ENCODE measurements at places on chromosomes 7 and 10.

DNA sequence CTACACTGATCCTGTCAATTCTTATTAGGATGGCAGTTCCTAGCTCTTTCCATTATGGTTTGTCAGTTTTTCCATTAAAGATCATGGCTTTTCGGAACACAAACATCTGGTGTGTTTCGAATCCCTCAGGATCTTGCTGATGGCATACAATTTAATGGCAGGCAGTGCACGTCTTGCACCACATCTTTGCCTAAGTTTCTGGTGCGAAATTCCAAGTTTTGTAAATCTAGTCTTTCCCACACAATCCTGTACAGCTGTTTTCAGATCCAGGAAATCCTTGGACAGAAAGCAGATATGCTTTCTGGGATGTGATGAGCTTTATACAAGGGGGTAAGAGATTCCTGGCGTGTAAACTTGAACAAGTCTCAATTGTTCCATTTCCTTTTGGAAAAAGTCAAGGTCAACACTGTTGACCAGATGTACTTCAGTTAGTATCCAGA is 224.3 kb upstream of the PHYHIPL start:
- DNase-seq, result no peak

GRCh38 chr10:127310430-127310829 is 114.0 kb upstream of the INSYN2A start:
- DNase-seq, result no peak

- no peak for DNase-seq
Measured at GRCh38 chr10:117448802-117449201, 73.6 kb upstream of the PDZD8 start.

DNA sequence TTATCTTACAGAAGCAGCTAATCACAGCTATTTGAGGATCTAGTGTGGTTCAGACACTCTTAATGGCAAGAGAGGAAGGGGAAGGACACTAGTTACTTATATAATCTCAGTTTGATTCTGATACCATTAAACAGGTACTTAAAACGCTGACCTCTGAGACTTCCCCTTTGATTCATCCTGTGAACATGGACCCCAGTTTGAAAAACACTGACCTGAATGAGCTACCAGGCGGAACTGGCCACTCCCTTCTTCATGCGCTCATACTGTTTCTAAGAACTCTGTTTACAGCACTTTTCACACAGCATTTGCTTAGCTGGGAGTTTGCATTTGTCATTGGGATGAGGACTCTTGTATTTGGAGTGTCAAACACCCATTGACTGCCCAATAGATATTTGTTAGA is 45.7 kb downstream of the BEND7 start:
- DNase-seq, result no peak

GRCh38 chr7:100835903-100836811 is 8.8 kb upstream of the EPHB4 start:
- DNase-seq, result no peak

DNA sequence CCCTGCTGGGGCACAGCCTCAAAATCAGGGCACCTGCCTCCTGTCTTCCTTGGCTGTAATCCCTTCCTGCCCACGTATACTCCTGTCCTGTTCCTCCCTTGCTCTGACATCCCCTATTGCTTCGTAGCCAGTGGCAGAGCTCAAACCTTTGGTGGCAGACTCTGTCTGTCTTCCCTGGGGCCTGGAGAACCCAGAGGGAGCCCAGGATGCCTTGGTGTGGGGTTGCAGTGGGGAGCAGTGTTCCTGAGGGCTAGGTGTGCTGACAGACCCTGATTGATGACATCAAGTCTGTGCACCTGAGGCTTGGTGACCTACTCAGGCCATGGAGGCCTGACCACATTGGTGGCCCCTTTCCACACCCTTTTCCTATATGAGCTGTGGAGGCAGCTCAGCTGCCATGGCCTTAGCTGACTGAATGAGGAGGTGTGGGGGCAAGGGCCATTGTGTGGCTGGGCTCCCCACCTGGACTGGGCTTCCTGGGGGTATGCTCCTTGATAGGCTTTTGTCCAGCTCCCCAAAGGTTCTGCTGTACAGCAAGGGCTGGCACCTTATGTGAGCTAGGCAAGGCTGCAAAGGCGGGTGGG is 5.4 kb upstream of the GCK start:
- no peak for DNase-seq

GRCh38 chr10:117449636-117450035 is 74.4 kb upstream of the PDZD8 start:
- DNase-seq, result no peak

All from SHP77 (cell line).